ENCODE measurements at places on chromosomes 6 and 20.

- DNase-seq = no peak
Observed at GRCh38 chr20:23147647-23147963, 61.5 kb upstream of the CD93 start.

DNA sequence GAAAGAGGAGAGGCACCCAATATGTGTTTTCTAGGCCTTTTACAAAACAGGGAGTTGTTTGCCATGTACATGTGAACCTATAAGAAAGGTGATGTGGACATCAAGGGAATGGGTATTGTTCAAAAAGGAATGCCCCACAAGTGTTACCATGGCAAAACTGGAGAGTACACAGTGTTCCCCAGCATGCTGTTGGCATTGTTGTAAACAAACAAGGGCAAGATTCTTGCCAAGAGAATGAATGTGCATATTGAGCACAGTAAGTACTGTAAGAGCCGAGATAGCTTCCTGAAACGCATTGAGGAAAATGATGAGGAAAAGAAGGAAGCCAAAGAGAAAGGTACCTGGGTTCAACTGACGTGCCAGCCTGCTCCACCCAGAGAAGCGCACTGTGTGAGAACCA is 13.1 kb downstream of the QRSL1 start:
- no peak for DNase-seq

GRCh38 chr6:155317186-155317585 is 2.9 kb upstream of the TFB1M start:
- DNase-seq = no peak

DNA sequence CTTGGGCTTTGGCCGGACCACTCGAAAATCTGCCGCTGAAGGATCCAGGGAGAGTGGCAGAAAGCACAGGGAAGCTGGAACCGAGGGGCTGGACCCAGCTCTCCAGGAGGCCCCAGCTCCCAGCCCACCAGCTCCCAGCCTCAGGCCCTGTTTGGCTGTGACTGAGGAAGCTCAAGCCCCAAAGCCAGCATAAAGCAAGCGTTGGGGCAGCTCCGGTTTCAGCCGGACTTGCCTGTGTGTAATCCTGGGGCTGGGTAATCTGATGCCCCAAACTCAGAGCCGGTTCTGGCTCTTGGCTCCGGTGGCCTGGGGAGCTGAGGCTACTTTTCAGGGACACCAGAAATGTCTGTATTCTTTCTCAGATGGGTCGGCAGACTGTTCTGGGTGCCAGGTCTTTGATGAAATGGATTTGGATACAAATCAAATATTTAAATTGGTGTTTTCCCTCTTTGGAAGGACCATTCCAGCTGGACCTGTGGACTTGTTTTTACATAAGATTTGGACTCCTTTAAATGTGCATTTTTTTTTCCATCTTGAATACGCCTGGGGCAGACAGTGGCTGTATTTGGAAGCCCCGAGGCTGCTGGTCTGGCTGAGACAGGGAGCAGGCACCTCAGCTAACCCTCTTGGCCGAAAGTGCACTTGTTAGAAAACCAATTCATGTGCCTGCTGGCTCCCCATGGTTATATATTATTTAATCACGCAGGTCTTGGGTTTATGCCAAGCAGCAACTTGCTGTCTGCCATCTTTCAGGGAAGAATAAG is 29.7 kb downstream of the RPP40 start:
- no peak for DNase-seq

DNA sequence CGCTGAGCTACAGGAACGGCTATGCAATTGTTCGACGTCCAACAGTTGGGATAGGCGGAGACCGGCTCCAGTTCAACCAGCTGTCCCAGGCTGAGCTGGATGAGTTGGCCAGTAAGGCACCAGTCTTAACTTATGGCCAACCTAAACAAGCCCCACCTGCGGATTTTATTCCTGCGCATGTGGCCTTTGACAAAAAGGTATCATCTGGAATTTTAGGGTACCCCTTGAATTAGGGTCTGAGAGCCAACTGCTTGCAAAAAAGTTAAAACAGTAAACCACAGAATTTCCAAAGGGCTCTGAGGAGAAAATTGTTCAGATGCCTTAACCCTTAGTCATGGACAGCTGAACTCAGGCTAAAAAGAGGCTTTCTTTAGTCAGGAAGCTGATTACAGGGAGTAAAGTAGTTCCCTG is 3.8 kb downstream of the EFHC1 start:
- no peak for DNase-seq

- DNase-seq = no peak
Observed at GRCh38 chr6:39952167-39952566, 17.9 kb upstream of the MOCS1 start.

GRCh38 chr6:15344831-15345230 is 99.0 kb downstream of the JARID2 start:
- no peak for DNase-seq

Data from colonic mucosa (tissue), 4 donors.